ENCODE measurements at places on chromosomes 7 and 10.

GRCh38 chr10:133336118-133336576 lies 549 bp downstream of the CALY start:
- DNase-seq = no peak

GRCh38 chr10:43293677-43294057 lies 26.8 kb upstream of the RASGEF1A start:
- DNase-seq = no peak

GRCh38 chr10:51244748-51245490 lies 170.6 kb downstream of the PRKG1 start:
- DNase-seq = peak; percentile 81

DNA sequence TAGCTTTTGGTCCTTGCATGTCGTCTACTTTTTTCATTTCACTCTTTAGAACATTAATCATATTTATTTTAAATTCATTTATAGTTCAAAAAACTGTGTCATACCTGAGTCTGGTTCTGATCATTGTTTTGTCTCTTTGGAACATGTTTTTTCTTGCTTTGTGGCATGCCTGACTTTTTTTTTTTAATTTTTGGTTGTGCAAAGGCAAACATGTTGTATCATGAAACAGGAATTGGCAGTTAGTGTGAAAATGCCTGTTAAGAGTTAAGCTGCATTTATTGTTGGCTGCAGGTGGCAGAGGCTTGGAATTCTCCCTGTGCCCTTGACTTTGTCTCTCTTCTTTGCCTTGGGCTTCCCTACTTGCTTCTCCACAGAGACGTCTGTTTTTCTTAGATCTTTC lies 525.0 kb upstream of the ADARB2 start:
- DNase-seq = no peak

DNA sequence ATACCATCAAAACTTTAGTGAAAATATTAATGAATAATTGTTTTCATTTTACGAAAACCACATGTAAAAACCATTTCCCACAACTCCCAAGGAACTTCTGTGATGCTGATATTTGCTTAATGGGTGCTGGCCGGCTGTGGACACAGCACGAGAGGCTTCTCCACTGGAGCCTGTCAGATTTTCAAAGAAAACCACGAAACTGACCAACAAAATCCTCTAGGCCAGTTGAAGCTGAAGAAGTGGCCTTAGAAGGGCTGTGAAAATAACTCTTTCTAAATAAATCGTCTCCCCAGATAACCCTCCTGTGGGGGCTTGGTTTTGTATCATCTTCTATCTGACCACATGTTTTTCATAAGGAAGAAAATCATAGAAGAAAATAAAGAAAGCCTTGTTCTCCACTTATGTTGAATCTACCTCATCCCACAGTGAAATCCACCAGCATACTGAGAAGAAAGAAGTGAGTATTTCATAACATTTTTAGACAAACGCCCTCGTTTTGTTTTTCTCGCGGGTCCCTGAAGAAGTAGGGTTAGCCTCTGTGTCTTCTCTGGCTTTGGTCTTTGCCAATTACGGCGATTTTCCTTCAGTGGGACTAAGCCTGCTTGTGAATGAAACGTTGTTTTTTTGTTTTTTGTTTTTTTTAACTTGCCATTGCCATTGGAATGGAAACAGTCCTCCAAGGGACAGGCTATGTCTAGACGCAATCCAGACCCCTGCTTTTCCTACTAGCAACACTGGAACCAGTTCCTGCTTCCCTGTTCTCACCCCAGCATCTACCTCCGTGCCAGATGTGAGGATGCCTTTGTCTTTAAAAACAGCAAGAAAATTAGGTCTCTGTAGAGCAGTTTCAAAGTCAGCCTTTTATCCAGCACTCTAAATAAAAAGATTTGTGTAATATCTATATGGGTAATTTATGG lies 123.9 kb downstream of the ADAM12 start:
- DNase-seq = no peak

- peak; percentile 50 for DNase-seq
Observed at GRCh38 chr7:116173051-116174028, 37.0 kb upstream of the TES start.

Measured in fibroblast of skin of abdomen (primary cell).